CD8-positive, alpha-beta memory T cell (primary cell): ENCODE measurements at places on chromosomes 12 and 14. TPM values are rescaled to one million over a fixed set of nuclear protein-coding genes. Genes with fewer than 3 reads are reported as not detected.

- DNase-seq = no peak
- H3K4me1 ChIP-seq = no peaks in the 10 kb centered on the region
- no peaks in the 10 kb centered on the region for H3K27me3 ChIP-seq
- no peak overlapping the region for H3K4me3 ChIP-seq
- H3K36me3 ChIP-seq = no peaks in the 10 kb centered on the region
Observed at GRCh38 chr12:30580344-30580743, 115.3 kb downstream of the IPO8 start.

DNA sequence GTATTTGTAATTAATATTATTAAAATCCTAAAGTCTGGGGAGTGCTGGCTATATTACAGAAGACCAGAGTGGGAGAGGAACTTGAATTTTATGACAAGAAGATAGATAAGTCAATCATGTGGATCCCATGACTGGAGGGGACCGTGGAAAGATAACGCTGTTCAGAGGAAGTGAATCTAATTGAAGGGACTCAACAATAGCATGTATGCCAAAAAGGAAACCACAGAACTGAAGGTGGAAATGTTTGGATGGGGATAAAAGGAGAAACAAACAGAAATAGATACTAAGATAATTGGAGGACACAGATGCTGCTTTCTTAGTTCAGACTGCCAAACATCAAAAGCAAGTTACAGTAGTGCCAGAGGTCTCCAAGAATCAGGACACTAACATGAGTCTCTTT is 21.1 kb downstream of the OR6J1 start:
- no peaks in the 10 kb centered on the region for H3K27me3 ChIP-seq
- H3K27ac ChIP-seq = no peak overlapping the region
- no peak for DNase-seq
- no peaks in the 10 kb centered on the region for H3K36me3 ChIP-seq

DNA sequence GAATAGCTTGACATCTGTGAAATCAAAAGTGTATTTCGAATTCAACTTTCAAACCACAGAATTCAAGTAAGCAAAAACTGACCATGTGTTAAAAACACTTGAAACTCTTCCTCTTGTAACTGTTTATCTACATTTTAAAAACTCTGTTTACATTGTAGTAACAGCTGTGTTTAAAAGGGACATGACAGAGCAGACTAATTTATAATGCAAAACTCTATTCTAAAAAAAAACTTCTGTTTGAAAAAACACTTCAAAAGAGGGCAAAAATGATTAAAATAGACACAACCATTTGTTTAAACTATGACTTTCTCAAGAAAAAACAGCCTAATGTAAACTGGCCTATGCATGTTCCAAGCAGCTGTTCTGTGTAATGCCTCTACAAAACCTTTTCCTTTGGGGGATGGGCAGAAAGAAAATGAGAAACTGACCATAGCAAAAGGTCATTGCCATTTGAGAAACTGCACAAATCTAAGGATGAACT is 149.1 kb upstream of the HMGA2 start:
- H3K4me1 ChIP-seq = no peaks in the 10 kb centered on the region
- no peaks in the 10 kb centered on the region for H3K27me3 ChIP-seq
- H3K36me3 ChIP-seq = no peaks in the 10 kb centered on the region
- no peak overlapping the region for H3K27ac ChIP-seq

DNA sequence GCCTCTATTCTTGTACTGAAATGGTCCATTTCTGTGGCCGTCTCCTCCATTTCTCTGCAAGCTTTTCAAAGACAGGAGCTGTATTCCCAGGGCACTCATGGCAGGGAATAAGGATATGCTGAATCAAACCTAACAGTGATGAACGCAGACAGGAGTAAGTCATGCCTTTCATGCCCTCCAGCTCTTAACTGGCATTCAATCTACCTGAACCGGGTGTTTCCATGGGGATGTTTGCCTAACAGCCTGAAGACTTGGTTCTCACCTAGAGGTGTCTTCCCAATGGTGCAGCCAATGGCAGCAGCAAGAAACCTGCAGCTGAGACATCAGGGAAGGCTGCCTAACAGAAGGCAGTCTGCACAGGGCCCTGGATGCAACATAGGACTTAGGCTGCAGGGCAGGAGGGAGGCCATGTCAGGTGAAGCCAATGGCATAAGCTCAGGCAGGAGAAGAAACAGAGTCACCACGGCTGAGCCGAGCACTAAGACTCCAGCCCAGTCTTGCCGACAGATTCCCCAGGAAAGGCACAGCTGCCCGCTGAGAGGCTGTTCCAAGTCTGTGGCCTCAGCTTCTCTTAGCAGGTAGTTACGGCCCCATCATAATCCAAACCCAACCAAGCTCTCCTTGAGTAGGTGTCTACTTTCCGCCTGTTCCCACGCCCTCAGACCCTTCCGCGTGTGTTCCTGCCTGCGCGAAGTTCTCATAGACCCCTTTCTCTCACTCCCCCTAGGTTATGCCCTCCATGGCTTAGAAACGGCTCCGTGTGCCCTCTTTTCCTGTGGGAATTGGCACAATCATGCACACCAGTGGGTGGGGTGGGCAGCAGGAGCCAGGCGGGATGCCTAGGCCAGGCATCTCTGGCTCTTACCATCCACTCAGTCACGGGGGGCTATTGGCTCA is 44.1 kb downstream of the VWF start:
- no peaks in the 10 kb centered on the region for H3K36me3 ChIP-seq
- peaks cover 11% of the 10 kb centered on the region for H3K27me3 ChIP-seq
- H3K27ac ChIP-seq = no peak overlapping the region
- no peak overlapping the region for H3K4me3 ChIP-seq
- DNase-seq = no peak
- H3K4me1 ChIP-seq = peaks cover 6% of the 10 kb centered on the region

RNASE1 gene
- total RNA-seq = 4.3 TPM

TAC3 gene
- not detected for total RNA-seq

LRP10 gene
- 33.4 TPM for total RNA-seq
